LoVo (cell line): ENCODE measurements at places on chromosomes 4 and X.

DNA sequence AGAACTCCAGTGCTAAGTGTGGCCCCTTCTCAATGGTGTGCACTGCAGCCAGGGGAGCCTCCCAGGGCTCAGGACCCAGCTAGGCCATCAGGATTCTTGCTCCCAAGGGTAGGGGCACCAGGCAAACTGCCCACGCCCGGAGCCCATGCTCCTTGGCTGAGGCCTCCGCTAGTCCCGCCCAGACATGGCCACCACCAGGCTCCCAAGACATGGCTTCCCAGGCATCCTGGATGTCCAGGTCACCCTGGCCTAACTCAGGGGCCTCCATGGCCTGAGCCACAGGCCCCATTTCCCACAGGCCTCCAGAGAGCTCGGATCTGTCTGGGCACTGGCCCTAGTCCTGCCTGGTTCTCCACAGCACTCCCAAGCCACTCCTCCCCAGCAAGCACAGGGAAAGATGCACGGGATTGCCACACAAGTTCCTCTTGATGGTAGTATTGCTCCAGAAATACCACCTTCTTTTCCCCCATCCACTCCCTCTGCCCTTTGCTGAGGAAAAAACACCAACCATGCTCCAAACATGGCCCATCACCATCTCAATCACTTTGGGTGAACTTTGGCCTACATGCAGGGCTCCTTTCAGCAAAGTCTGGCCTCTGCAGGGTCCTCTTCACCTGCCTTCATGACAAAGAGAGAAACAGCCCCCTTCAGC lies 274.7 kb upstream of the AGTR2 start:
- no peak for DNase-seq

- no peak for DNase-seq
Measured at GRCh38 chr4:6676722-6677558, 16.7 kb upstream of the S100P start.

DNA sequence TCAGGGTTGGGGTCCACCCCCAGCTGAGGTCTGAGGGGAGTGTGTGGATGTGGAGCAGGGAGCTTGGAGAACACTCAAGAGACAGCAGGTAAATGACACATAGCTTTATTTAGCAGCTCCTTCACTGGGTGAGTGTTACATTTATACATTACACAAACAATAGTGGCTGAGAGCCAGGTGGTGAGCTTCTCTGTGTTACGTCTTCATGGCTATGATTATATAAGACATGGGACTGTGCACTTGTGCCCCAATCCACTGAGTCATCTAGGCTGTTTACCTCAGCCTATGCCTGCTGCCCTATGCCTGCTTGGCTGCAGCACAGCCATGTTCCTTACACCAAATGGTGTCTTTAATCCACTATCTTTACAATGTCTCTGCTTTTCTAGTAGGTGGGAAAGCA lies 459.6 kb downstream of the AFF2 start:
- no peak for DNase-seq

- DNase-seq = no peak
Measured at GRCh38 chr4:7980036-7980435, 40.4 kb upstream of the AFAP1 start.

DNA sequence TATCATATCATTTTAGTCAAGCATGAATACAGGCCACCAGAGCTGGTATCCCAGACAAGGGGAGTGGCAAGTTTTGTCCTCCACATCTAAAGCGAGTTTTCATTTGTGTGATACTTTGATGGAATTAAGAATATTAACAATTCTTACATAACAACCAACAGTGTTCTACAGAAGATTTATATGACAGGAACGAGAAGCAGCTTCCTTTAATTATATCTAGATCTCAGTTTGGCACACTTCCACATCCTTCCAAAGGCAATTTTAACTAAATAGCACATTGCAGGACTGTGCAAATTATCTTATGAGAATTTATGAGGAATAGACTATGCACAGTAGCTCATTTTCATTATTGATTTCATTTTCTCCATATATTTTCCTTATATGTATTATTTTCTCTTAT lies 121.2 kb upstream of the GUCY1A1 start:
- DNase-seq = no peak

GRCh38 chr4:93791570-93792195 lies 36.9 kb upstream of the ATOH1 start:
- DNase-seq = peak; percentile 66

DNA sequence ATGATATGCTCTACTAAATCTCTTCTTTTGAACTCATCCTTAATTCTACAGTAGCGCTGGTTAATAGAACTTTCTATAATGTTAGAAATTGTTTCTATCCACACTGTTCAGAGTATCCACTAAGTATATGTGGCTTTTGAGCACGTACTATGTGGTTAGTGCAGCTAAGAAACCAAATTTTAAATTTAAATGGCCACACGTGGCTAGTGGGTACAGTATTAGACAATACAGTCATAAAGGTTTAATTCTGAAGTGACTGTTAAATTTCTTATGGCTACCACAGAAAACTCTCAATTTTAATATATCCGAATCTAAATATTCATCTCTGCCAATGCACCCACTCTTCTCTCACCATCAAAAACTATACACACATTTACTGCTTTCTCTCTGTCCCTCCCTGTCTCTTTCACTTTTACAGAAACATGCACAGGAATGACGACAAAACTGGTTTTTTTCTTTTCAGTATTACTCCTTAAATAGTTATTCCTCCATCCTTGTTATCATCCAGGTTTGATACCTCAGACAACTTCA lies 583.9 kb downstream of the KCTD8 start:
- DNase-seq = no peak

DNA sequence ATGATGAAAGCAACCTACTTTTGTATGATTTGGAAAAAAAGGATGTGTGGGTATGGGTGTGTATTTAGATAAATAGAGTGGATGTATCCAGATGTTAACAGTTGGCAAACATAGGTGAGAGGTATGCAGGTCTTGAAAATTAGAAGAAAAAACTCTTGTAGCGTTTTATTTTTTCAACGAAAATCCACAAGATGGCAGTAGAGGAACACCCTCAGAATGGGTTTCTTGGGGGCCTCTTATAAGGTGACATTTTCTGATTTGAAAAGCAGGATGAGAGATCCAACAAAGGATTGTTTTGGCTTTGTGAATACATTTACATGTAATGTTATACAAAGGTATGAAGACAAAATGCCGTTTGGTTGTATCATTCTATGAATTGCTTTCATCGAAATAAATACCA lies 68.3 kb downstream of the FMR1NB start:
- DNase-seq = peak; percentile 2

GRCh38 chr4:3387943-3388361 lies 53.8 kb upstream of the HGFAC start:
- no peak for DNase-seq

- no peak for DNase-seq
Measured at GRCh38 chrX:132407691-132408090, 81.1 kb downstream of the MBNL3 start.

DNA sequence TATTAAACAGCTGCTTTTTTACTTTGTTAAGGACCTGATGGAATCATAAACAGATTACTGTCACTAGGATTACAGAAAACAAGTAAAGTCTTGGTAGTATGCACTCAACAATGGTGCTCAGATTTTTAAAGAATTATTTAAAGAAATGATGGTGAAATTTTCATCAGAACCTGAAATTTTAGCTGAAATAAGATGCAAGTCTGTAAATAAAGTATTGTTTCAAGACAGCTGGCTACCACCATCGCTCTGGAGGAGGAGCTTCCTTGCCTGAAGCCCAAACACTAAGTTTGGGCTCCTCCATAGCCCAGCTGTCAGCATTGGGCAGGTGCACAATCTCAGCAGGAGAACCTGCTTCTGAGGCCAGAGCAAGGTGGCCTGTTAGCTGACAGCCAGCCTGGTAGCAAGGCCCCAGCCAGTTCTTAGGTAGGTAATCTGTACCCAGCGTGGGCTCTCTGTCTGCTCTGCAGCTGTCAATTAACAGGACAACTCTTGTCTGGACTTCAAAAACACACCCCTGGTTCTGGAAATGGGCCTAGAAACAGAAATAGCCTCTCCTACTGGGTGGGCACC lies 4.6 kb downstream of the GAB1 start:
- no peak for DNase-seq

DNA sequence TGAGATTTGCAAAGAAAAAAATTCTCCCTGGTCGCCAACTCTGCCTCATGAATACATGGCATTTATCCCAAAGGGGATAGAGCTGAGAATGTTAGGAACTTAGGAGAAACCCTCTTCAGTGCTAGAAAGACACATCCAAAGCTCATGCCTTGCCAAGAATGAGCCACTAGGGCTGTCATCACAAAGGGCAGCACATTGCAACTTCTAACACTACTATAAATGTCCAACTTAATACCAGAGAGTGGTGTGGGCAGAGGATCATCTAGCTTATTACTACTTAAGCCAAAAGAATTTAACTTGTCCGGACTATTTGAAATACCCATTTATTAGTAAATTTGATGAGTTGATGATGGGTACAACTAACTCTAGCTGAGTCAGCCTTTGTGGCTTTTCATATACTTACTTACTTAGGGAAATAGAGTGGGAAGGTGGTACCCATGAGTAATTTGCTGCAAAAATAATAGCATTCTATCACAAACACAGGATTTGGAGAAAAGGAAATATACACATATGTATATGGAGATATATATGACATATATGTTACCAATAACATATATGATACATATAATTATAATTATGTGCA lies 66.3 kb upstream of the GAB1 start:
- DNase-seq = no peak

DNA sequence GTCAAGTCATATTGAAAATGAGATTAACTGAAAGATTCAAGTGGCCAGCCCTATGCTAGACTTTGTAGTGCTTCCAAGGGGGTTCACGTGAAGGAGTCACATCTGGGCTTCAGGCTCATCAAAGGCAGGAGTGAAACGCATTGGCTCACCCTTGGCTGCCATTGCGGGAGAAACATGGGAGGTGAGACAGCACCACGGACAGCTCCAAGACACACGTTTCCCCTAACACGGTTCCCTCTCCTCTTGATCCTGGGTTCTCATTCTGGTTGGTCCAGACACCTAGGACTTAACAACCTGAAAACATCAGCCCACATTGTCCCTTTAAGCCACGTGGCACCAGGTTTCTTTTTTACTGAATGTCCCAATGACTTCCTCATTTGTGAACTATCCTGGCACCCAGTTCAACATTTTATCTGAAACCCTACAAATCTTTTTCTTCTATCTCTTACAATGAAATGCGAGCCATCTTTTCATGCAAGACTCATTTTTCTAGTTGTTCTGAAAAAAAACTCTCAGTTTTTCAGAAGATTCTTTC lies 279.0 kb upstream of the VCX3A start:
- no peak for DNase-seq

- DNase-seq = no peak
Measured at GRCh38 chr4:126959056-126959745, 673.6 kb upstream of the INTU start.

DNA sequence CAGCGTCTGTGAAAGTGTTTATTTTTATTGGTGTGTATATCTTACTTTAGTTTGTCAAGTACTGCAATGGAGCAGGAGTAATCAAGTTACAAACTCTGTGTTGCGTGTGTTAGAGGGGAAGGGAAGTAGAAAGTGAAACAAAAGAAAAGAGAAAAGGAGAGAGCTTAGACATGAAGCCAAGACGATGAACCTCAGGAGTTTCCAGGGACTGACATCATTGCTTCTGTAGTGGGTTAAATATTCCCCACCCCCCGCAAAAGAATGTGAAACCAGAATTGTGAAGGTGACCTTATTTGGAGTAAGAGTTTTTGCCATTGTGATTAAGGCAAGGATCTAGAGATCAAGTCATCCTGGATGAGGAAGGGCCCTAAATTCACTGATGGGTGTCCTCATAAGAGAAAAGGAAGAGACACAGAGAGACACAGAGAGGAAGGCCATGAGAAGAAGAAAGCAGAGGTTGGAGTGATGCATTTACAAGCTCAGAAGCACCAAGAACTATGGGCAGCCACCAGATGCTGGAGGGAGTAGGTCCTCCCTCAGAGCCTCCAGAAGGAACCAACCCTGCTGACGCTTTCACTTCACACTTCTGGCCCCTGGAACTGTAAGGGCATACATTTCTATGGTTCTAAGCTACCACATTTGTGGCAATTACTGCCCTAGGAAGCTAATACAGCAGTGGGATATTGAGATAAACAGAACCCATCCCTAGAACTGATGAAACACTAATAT lies 173.6 kb upstream of the SFRP2 start:
- no peak for DNase-seq

- DNase-seq = no peak
Measured at GRCh38 chr4:73086095-73086868, 16.8 kb upstream of the COX18 start.

GRCh38 chr4:155687380-155687982 lies 20.8 kb downstream of the GUCY1A1 start:
- no peak for DNase-seq

- DNase-seq = no peak
Measured at GRCh38 chr4:123573866-123574508, 177.4 kb downstream of the SPRY1 start.

- no peak for DNase-seq
Measured at GRCh38 chr4:148071009-148071408, 339.1 kb downstream of the ARHGAP10 start.

GRCh38 chrX:124737771-124738170 lies 391.4 kb downstream of the SH2D1A start:
- DNase-seq = no peak

DNA sequence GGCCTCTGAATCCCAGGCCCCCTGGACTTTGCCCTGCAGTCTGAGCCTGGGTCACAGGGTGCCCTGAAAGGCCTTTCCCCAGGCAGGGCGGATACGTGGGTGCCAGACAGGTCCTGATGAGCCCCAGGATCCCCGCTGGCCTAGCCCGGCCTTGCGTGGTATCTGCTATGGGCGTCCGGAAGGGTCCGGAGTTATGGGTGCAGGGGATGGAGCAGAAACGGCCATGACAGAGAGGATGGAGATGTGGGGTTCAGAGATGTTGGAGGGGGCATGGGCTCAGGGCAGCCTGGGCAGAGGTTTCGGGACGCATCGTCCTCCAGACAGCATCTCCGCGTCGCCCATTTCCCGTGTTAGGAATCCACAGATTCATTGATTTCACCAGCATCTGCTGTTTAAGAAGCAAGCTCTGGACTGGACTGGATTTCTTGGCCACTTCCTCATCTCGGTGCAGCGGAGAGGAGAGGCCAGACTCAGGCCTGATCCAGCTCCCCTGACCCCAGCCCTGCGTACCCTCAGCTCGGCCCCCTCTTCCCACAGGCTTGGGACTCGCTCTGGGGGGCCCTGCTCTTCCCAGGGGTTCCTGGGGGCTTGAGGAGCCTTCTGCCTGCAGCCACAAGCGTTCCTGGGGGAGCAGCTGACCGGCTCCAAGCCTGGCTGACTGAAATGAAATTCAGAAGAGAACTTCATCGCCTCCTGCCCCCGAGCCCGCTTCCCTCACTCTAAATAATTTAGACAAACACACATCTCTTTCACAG lies 86.9 kb upstream of the ADRA2C start:
- no peak for DNase-seq
